ENCODE measurements at places on chromosomes 6 and 20.

DNA sequence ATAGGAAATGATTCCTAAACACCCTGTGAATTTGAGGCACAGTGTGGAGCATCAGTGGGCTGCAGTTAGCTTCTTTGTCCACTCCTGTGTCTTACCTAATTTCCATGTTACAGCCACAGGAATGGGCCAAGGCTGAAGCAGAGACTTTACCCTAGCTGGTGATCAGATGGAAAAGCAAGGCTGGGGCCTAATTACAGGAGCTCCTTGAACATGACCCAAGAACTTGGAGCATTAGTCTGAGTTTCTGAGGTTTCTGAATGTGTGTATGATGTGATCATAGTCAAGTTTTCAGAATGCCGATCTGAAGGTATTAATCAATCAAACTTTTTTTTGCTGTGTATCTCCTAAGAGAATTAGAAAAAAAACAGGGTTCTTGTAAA is 18.0 kb downstream of the HECA start:
- no peak for DNase-seq

DNA sequence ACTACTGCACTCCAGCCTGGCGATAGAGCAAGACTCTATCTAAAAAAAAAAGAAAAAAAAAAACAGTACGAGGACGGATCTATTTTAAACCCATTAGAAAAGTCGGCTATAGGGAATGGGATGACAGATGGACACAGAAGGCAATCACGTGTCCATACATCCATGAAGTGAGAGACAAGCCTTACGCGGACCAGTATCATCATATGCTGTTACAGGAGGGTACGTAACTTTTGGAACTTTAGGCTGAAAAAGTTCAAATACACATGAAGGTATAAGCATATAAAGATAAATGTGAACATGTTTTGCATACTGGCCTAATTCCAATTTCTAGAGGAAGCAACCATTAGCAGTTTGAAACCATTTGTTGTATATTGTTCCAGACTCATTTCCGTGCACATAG is 109.8 kb upstream of the EXOC2 start:
- DNase-seq = no peak

- DNase-seq = no peak
Measured at GRCh38 chr6:136669299-136669699, 119.1 kb upstream of the MAP7 start.

DNA sequence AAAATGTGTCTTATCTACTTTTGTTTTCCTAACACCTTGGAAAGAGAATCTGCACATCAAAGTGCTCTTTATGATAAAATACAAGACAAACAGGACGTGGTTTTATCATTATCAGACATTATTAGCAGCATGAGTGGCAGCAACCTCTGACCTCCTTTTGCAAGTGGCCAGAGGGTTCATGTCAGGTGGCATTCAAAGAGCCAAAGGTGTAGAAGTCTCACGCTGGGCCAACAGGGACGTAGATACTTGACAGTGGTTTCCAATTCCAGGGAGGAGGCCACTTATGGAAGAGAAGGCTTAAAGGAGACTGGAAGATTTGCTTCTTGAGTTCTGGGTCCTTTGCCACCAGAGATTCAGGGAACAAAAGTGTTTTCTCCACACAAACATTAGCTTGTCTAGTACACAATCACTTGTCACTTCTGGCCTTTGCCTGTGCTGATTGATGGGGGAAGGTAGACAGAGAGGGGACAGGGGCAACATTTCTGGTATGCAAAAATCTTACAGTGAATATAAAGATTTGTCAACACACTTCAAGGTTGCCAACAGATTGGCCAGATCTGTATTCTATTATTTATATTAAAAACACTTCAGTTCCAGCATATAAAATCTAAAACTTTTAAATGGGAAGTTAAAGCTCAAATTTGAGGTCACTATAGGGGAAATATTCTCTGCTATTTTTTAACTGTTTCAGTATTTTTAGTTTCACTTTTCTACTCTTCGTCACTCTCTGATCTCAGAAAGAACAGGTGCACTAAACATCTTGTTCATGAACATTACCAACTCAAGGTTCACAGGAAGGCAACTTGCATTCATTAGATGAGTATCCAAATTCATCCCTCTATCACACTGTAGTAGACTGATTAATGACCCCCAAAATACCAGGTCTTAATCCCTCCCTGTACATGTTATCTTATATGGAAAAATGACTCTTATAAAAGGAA is 52.1 kb upstream of the FBXO30 start:
- no peak for DNase-seq

- no peak for DNase-seq
Measured at GRCh38 chr6:166751051-166751595, 124.1 kb upstream of the RPS6KA2 start.

GRCh38 chr6:41894366-41895299 is 542 bp downstream of the USP49 start:
- DNase-seq = no peak

- DNase-seq = no peak
Measured at GRCh38 chr6:54188846-54189245, 77.6 kb downstream of the MLIP start.

GRCh38 chr6:79494841-79495240 is 42.4 kb downstream of the LCA5 start:
- DNase-seq = no peak

DNA sequence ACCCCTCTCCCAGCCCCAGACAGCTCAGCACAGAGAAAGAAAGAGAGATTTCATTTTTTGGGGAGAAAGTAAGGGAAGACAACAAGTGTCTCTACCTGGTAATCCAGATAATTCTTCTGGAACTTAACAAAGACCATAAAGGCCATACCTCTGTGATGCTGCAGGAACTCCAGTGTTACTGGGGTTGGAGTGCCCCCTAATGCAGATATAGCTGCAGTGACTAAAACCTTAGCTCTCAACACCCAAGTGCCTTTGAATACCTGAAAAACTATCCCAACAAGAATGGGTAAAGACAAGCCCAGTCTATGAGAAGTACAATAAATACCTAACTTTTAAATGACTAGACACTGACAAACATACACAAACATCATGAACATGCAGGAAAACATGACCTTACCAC is 365.3 kb upstream of the PTCHD4 start:
- no peak for DNase-seq
